ENCODE measurements at places on chromosomes 11 and 22. TPM values are rescaled to one million over a fixed set of nuclear protein-coding genes. Genes with fewer than 3 reads are reported as not detected.
A peak's percentile ranks its signal among the peaks of the same experiment; 100 is the strongest.

DNA sequence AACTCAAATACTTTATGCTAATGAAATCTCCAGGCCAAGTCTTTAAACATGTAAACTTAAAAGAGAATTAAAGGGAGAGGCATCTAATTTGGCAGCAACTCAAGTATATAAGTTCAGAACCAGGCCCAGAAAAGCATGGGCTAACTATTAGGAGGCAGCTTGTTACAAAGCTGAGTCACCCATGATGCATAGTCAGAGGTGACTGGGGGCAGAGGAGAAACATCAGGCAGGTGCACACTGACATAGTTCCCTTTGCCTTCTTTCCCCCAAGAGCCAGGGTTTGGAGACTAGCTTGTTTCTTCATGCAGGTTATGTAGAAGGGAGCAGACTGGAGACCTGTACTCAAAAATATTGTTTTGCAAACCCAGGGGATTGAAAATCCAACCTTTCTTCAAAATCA is 619.0 kb downstream of the SOX6 start:
- DNase-seq, result no peak

DNA sequence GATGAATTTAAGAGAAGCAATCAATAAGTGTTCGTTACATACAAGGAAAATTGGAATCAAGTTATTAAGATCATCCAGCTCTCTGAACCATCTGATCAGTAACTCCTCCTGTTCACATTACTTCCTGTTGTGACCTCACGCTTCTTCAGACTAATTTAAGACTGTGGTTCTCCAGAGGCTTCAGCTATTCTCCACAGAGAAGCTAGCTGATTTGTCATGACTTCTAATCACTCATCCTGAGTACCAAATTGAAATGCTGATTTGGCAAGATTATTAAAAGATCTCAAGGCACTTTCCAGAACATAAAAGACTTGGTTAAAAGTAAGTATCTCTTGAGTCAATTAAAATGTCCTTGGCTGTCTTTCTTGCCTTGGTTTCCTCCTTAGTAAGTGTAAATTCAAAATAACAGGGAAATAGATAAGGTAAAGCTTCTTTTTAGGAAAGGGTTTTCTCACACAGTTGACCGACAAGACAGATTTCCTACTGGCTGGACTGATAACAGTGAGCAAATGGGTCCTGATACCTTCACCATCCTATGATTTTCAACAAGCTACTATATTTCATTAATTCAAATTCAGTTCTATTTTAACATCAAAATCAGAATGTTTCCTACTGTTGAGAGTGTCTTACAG is 38.5 kb downstream of the GAB2 start:
- DNase-seq, result peak; percentile 27

GRCh38 chr11:6233984-6234386 is 451 bp downstream of the FHIP1B start:
- DNase-seq, result no peak

- DNase-seq, result no peak
Measured at GRCh38 chr22:24190159-24190540, 8.9 kb downstream of the SUSD2 start.

DNA sequence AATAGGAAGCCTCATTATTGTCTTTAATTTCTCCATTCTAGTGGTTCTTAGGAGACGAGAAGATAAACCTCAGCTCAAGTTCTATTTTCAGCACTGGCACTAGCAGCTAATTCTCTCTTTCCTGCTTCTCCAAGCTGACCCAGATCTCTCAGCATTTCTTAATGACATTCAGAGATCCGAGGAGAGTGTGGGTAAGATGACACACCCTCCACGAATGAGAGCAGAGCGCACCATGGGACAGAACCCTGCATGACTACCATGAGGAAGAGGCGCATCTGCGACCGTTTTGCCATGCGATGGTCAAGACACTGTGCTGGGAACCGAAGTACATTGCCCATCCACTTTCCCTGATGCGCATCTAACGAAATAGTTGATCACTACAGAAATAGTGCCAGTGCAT is 241.8 kb downstream of the LARGE1 start:
- no peak for DNase-seq

DNA sequence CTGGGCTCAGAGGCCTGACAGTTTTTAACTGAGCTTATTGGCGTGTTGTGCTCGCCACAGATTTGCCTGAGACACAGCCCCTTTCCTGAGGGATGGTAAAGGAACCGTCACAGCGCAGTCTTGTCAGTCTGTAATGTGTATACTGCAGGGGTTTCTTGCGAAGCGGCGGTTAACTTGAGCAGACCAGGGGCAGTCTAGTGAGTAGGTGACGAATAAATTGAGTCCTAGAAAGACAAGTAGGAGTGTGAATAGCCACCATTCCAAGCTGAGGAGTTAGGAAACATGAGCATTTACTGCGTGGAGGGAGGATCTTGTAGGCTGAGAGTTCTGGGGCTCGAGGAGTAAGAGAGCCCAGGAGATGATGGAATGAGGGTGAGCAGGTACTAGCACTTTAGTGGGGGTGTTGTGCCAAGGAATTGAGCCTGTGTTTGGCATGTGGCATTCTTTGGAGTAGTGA is 1.4 kb downstream of the MED15 start:
- DNase-seq, result no peak

NNMT gene
- polyA plus RNA-seq, result 2.1 TPM

GRCh38 chr11:59728154-59728553 is 14.5 kb upstream of the OR10V1 start:
- no peak for DNase-seq

NRIP3 gene
- 0.04 TPM for polyA plus RNA-seq

F2 gene
- 0.27 TPM for polyA plus RNA-seq

DNA sequence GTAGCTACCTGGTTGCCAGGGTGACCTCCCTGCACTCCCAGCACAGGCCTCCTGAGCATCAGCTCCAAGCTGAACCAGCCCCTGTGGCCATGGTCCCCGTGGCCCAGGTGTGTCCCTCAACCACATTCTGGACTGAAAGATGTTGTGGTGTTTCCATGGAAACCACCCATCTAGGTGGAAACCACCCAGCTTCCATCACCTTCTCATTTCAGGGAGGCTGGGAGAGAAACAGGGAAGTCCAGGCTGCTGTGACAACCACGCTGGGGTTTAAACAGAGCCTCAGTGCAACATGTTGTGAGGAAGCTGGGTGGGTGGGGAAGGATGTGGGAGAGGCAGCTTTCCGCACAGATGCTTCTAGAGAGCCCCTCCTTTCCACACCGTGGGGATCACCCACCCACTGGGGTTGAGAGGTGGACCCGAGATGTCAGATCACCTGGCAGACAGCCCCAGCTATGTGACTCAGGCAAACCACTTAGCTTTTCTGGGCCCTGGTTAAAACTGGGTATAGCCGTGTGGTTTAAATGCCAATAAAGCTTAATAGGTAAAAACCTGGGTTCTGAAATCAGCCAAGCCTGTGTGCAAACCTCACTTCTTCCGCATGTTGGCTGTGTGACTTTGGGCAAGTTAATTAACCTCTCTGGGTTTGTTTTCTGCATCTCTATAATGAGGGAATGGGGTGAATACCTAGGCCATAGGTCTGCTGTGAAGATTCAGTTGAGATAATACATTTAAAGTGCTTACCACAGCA is 46.4 kb downstream of the CD82 start:
- no peak for DNase-seq

GRCh38 chr11:110089617-110090282 is 3.4 kb upstream of the ZC3H12C start:
- no peak for DNase-seq

- peak; percentile 26 for DNase-seq
Measured at GRCh38 chr22:39349506-39349966, 255 bp upstream of the SYNGR1 start.

DNA sequence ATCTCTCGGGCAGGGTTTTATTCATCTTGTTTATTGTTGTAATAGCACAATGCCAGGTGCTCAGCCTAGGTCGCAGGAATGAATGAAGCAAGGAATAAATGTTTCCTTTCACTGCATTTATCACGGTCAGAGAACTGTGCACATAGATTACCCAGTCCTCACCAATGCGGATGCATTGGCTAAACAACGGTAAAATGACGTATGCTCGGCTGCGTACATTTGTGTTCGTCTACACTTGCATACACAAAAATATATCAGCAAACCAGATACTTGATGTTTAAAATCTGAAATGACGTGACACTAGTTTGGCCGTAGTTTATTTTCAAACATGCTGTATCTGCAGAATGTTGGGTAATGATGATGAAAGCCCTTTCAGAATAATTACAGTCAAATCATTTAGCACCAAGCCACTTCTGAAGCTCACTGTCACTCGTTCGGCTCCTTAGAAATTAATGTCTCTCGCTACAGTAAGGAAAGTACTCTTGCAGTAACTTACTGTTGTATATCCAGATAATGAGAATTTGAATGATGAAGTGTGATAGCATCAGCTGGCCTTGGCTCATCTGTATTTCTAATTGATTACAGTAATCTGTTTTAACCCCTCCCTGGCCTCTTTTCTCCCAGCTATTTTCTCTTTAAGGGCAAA is 268.9 kb downstream of the LRRC4C start:
- no peak for DNase-seq

- DNase-seq, result no peak
Measured at GRCh38 chr22:31107894-31108218, 488 bp upstream of the SELENOM start.
